ENCODE measurements at places on chromosomes 2 and 18. TPM values are rescaled to one million over a fixed set of nuclear protein-coding genes. Genes with fewer than 3 reads are reported as not detected.

NEMP2 gene
- polyA plus RNA-seq, result 2.2 TPM

DNA sequence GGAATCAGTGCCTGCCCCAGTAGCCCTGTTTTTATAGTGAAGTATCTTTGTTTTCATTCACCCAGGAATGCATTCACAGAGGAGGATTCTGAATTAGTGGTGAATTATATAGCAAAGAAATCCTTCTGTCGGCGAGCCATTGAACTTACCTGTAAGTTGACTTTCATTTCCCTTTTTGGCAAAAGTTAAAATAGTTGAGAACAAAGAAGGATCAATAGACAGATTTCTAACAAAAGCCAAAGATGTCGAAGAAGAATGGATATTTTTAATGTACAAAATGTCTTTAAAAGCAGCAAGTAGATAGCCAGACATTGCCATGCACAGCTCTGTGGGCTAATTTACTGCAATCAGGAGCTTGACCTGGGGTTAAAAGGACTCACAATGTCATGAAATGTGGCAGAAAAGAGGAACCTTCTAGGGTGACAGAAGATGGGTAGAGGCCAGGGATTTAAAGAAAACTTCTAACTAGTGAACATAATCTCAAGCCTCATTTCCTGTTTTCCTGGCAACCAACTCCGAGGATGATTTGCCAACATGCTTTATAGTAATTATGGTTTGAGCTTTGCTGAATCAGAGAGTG, 53.8 kb upstream of the TMEM87B start:
- DNase-seq, result no peak

GRCh38 chr2:45919160-45919650, 267.7 kb downstream of the PRKCE start:
- no peak for DNase-seq

ARL6IP6 gene
- polyA plus RNA-seq, result 17.5 TPM

DNA sequence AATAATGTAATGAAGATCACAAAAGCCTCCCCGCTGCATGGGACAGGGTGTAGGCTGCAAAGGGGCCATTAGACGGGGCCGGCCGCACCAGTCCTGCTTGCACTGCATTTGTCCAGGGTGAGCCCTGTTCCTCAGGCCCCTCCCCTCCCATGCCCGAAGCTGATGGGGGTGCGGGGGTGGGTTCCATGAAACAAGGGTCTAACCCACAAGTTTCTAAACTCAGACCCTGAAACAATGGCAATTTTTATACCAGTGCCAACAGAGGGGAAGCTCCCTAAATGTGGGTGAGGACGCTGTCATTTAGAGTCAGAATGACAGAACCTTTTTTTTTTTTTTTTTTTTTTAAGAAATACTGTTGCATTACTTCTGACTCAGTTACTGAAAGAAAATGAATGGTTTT, 39.7 kb downstream of the HS6ST1 start:
- no peak for DNase-seq

DNA sequence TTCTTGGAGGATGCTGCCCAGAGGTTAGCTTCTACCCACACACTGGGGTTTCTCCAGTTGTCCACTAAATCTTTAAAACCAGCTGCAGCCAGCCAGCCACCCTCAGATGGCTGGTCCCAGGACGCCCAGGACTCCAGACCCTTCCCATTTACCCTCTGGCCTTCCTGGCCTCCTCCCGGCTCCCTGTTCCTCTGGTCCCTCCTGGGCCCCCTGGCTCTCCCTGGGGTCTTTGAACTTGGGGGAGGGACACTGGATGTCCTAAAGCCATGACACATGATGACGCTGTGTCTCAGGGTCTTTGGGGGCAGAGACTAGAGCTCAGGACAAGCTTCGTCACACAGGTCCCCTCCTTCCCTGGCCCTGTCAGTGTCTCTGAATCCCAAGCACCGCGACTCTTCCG, 201.1 kb upstream of the HDAC4 start:
- DNase-seq, result no peak

DNA sequence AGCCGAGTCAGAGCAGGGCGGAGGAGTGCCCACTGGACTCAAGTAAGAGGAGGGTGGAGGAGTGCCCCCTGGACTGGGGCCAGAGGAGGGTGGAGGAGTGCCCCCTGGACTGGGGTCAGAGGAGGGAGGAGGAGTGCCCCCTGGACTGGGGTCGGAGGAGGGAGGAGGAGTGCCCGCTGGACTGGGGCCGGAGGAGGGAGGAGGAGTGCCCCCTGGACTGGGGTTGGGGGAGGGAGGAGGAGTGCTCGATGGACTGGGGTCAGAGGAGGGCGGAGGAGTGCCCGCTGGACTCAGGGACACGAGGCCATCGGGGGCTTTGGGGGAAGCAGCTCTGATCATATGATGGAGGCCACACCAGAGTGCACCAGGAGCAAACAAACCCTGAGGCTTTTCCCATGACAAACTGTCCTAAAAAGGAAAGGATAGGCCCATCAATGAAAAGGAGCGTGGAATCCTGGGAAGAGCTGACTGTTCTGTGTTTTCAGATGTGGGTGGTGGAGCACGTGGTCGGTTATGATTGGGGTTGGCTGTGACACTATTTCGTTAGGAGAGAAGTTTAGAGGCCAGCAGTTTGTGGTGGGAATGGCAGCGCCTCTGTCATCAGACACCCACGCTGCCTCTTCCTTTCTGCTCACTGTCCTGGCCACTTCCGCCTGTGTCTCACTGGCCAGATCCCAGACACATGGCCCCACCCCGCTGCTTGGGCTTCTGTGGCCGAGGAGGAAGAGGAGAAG, 24.5 kb upstream of the HPCAL1 start:
- no peak for DNase-seq

GRCh38 chr2:236659758-236660150, 90.1 kb downstream of the ACKR3 start:
- DNase-seq, result peak; percentile 49

REL gene
- polyA plus RNA-seq, result 0.32 TPM

DNA sequence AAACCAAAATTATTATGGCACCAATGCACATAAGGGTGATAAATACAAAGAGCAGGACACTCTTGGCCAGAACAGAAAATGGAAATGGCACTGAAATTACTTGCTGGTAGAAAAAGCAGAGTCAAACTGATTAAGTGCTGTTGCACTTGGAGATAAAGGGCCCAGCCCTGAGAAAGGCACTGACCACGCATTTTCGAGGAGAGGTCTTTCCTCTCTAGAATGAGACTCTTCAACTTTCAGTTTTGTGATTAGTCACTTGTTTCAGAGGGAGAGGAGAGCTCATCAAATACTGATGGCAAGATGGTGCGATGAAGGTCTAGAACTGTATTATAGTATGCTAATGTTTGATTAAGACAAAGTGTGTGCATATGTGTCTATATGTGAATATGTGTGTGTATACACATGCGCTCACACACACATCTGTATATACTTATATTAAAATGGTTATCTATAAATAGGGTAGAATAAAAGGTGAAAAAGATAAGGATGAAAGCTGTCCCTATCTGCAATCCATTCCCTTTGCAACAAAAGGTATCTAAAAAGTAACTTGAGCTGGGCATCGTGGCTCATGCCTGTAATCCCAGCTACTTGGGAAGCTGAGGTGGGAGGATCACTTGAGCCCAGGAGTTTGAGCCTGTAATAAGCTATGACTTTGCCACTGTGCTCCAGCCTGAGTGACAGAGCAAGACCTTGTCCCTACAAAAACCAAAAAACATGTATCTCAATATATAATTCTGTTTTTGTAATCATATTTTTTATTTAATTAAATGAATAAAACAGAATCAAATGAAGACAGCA, 48.8 kb upstream of the ZDBF2 start:
- DNase-seq, result no peak

- no peak for DNase-seq
Measured at GRCh38 chr2:60364491-60364890, 189.0 kb downstream of the BCL11A start.

- DNase-seq, result no peak
Measured at GRCh38 chr2:103292573-103292972, 530.7 kb downstream of the TMEM182 start.

DNA sequence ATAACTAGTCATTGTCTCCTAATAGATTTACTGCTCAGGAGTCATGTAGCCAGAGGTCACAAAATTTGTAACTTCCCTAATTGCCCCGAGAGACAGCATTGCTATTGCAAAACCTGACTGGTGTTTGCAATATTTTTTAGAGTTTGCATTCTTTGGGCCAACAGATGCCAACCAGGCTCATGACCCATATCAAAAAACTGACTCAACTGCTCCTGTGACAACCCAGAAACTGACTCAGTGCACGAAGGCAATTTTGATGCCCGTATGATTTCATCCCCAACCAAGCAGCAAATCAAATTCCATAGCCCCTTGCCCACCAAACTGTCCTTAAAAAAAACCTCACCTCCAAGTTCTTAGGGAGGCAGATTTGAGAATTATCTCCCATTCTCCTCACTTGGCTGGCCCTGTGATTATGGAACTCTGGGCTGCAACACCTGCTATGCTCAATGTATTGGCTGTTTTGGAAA, 951.3 kb downstream of the TSN start:
- no peak for DNase-seq

- DNase-seq, result no peak
Measured at GRCh38 chr18:3885209-3885792, 435.3 kb downstream of the TGIF1 start.

DNA sequence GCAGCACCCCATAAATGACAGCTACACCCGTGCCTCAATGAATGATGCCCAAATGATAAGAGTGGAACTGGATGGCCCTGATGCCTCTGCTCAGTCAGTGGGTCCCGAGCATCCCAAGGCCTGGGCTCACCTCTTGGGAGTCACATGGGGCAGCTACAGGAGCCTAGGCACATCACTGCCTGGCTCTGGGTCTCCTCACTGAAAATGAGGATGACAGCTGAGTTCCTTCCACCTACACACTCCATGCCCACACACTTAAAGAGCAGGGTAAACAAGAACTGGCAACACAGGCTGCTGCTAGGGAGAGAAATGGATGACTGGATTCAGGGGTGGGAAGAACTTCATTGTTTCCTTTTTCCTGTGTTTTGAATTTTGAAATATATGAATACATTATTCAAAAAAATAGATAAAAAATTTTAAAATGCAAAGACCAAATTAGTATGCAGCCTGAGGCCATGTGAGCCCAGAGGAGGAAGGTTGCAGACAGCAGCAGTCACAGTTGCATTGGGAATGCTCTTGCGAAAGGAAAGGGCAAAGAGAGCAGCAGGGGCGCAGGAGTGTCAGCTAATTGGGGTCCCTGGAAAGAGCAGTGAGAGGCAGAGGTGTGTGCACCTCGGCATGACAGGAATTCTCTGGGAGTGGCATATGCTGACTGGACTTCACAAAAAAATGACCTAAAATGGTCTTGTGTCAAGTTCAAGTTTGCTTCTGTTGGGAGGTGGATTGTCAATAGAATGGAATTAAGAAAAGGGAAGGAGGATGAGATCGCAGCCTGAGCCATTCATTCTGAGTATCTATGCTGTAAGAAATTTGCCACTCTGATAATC, 327.1 kb downstream of the CELF4 start:
- peak; percentile 26 for DNase-seq

ALPG gene
- not detected for polyA plus RNA-seq

GRCh38 chr2:216855079-216855478, 4.8 kb downstream of the TNP1 start:
- no peak for DNase-seq

MAP2 gene
- 3.1 TPM for polyA plus RNA-seq

- DNase-seq, result no peak
Measured at GRCh38 chr18:43596105-43596712, 318.9 kb upstream of the SYT4 start.

- DNase-seq, result no peak
Measured at GRCh38 chr2:216217904-216218260, 108.7 kb downstream of the XRCC5 start.

NOSTRIN gene
- polyA plus RNA-seq, result not detected

- no peak for DNase-seq
Measured at GRCh38 chr2:233084488-233084887, 24.3 kb downstream of the INPP5D start.

DOCK10 gene
- 2.3 TPM for polyA plus RNA-seq

GRCh38 chr2:83991992-83992391, 467.1 kb downstream of the SUCLG1 start:
- peak; percentile 46 for DNase-seq

- no peak for DNase-seq
Measured at GRCh38 chr2:130720528-130720927, 8.3 kb upstream of the GPR148 start.

RND3 gene
- polyA plus RNA-seq, result 23.7 TPM

- no peak for DNase-seq
Measured at GRCh38 chr2:229712136-229712535, 2.2 kb downstream of the DNER start.

DNA sequence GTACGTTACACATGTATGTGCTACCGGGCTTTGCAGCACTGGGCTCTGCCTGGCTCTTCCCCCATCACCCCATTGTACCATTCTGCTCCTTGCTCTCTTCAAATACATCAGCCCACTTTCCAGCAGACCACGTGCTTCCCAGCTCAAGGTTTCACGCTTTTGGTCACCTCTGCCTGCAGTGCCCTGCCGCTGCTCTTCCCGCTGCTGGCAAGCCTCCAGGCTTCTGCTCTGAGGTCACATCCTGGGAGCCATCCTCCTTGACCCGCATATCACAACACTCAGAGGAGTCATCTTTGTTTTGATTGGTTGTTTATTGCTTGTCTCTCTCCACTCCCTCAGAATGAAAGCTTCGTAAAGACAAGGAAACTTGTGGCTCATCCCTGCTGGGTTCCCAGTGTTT, 34.1 kb downstream of the KIF5C start:
- DNase-seq, result no peak

DNA sequence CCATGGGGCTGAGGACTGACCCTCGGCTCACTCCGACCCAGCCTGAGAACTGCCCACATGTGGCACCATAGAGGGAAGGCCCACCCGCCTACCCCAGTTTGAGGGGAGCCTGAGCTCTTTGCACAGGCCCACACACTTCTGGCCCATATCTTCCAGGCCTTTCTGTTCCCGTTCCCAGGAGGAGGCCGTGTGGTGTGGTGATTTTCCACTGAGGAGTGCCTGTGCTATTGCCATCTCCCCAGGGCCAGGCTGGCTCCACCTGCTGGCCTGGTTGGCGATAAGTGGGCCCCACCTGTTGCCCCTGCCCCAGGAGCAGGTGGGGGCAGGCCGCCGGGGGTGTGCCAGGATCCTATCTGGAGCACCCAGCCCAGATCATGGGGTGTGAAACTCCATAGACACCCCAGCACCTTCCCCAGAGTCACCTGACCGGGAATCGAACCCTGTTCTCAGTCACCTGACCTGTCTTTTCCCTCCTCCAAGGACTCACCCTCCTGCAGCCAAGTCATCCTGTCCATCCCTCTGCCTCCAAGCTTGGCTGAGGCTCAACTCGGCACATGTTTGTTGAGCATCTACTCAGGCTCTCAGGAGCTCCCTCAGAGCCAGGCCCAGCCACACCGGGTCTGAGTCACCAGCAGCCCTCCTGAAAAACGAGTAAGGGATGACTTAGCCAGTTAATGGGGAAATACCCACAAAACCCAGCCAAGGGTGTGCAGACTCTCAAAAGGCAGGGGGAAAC, 120.1 kb downstream of the CYP26B1 start:
- DNase-seq, result peak; percentile 82

GRCh38 chr2:85754313-85755095, 713 bp downstream of the ATOH8 start:
- peak; percentile 33 for DNase-seq

DNA sequence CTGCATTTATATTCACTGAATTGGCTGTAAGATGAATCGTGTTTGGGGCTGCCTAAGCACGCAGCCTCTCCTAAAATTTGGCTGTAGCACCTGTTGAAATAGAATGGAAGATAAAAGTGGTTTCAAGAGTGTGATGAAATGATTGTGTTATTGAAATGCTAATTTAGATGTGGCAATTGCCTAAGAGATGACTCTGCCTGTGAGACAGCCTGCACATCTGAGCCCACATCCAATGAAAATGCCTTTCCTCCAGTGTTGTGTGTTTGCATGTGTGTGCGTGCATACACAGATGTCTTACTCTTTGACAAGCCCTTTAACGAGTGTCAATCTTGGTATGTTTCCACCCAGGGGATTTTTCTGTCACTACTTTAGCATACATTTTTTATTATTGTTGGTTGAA, 346.9 kb downstream of the MEIS1 start:
- DNase-seq, result peak; percentile 54

All from foreskin keratinocyte (primary cell).